ENCODE measurements at places on chromosomes 3 and 15.

DNA sequence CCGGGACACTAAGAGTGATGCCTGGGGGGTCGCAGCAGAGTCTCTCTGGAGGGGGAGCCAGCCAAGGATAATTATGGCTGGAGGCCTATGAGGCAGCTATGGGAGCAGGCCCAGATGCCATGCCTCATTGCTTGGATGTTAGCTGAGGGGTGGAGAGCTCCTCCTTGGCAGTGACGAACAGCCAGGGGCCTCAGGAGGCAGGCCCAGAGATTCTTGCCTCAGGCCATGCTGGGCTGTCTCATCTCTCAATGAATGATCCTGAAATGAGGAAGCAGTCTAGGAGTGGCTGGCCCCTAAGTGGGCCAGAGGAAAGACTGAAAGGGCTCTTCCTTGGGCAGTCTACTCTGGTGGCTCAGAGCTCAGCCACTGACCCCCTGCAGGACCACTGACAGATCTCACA is 21.3 kb downstream of the KIF9 start:
- peak; percentile 50 for DNase-seq

DNA sequence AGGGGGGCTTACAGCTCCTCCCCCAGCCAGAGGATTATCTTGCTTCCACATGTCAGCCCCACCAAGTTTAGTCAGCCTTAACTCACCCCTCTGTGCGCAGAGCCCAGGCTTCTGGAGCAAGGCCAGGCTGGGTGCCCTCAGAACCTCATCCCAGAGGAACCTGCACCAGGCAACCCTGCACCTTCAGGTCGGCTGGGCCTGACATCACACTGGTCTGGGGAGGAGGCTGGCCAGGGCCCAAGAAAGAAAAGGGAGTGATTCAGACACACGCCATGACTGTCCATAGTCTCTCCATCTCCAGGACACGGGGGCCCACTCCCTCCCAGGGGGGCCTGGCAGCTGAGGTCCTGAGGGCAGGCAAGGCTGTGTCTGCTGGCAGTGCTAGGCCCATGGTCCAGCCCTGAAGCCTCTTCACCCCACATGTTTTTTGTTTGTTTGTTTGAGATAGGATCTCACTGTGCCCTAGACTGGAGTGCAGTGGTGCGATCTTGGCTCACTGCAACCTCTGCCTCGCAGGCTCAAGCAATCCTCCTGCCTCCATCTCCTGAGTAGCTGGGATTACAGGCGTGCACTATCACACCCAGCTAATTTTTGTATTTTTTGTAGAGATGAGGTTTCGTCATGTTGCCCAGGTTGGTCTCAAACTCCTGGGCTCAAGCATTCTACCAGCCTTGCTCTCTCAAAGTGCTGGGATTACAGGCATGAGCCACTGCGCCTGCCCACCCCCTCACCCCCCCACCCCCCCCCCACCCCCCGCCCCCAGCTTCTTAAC is 11.1 kb downstream of the TNK2 start:
- peak; percentile 75 for DNase-seq

- no peak for DNase-seq
Observed at GRCh38 chr15:64634027-64634426, 141.4 kb downstream of the RBPMS2 start.

DNA sequence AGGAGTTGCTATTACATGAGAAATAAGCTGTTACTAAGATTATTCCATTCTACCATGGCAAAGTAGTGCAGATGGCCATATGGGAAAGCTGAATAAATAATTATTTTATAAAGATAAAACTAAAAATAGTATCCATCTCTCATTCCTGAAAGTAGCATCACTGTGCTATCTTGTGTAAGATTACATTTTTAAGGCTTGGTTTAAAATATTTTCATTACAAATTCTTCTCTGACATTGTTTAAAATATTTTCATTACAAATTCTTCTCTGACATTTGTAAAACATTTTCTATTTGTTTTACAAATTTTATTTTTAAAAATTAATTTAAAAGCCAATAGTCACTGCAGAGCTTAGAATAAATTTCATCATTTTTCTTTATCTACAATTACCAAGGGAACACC is 665.5 kb upstream of the NAALADL2 start:
- DNase-seq = no peak

DNA sequence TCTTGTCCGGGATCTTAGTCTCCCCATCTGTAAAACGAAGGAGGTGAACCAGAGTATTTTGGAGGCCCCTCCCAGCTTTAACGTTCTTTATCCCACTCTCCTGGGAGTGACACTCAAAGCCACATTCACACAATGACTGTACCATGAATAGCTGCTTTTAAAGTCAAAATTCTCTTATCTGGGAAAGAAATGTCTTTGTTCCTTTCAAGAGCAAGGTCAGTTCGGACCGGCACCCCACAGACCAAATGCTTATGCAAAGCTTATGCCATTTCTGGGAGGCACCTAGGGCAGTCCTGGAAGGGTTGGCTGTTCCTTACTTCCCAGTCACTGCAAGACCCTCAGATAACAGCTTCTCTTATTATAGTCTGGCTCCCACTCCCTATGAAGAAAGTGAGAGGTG is 53.5 kb upstream of the WNT5A start:
- no peak for DNase-seq

GRCh38 chr3:112948346-112948838 is 26.5 kb downstream of the CD200R1 start:
- DNase-seq = no peak

- DNase-seq = no peak
Observed at GRCh38 chr15:90058775-90059174, 43.5 kb downstream of the IDH2 start.

GRCh38 chr3:43017004-43017403 is 37.9 kb downstream of the GASK1A start:
- no peak for DNase-seq

Measured in AG08395 (cell line).